ENCODE measurements at places on chromosomes 2 and 18.

DNA sequence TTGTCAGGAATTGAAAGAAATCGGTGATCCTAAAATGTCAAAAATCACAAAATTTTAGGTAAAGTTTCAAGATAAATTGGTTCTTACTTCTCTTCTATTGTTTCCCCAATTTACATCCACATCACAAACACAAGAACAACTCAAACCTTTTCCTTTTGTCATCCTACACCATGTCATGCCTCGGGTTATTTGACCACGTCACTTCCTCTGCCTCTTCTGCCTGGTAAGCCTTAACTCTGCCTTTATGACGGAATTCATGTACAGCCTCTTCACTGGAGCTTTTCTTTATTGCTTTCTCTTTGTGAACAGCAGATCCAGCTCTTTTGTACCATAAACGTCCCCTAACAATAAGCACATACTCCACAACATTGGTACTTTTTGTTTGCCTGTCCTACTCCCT lies 258.0 kb downstream of the DPP10 start:
- DNase-seq = no peak

DNA sequence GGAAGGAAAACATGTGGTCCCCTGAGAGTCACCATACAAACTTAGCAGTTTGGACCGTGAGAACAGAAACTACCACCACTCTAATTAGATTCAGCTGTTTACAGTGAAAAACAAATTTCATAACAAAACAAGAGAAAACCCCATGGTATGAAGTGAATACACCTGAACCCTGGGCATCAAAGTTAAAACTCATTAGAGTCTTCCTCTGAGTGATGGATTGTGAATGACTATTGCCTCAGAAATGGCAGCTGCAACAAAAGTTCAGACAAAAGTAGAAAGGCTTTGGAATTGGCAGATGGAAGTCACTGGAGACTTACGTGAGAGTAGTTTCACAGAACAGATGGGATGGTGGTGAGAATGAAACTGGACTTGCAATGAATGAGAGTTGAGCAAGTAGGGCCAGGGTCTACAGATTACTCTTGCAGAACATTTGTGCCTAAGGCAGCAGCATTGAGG lies 98.0 kb downstream of the AAK1 start:
- DNase-seq = no peak

- DNase-seq = no peak
These were observed 41.7 kb upstream of the DARS1 start for GRCh38 chr2:136027112-136027511.

GRCh38 chr2:88608184-88608583 lies 19.1 kb downstream of the EIF2AK3 start:
- DNase-seq = no peak

DNA sequence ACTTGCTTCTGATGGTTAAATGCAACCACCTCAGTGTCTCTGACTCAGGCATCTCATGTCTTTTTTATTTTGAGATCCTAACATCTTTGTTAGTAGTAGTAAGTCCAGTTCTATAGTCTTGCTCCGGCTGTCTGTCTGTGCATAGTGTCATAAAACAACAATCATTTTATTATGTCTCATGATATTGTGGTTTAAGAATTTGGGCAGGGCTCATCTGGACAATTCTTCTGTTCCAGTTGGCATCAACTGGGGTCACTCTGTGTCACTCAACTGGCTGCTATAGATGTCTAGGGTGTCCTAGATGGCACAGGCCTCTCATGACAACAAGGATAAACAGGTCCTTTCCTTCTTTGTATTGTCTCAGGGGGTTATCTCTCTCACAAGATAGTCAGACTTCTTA lies 299.6 kb upstream of the ZNF521 start:
- DNase-seq = no peak
